ENCODE measurements at places on chromosomes 12 and 14.

GRCh38 chr14:88505621-88506020 lies 49.2 kb downstream of the PTPN21 start:
- no peak for DNase-seq

GRCh38 chr12:85441741-85442140 lies 161.7 kb downstream of the ALX1 start:
- DNase-seq, result no peak

- no peak for DNase-seq
These were observed 346.2 kb downstream of the C12orf75 start for GRCh38 chr12:105676694-105677093.

DNA sequence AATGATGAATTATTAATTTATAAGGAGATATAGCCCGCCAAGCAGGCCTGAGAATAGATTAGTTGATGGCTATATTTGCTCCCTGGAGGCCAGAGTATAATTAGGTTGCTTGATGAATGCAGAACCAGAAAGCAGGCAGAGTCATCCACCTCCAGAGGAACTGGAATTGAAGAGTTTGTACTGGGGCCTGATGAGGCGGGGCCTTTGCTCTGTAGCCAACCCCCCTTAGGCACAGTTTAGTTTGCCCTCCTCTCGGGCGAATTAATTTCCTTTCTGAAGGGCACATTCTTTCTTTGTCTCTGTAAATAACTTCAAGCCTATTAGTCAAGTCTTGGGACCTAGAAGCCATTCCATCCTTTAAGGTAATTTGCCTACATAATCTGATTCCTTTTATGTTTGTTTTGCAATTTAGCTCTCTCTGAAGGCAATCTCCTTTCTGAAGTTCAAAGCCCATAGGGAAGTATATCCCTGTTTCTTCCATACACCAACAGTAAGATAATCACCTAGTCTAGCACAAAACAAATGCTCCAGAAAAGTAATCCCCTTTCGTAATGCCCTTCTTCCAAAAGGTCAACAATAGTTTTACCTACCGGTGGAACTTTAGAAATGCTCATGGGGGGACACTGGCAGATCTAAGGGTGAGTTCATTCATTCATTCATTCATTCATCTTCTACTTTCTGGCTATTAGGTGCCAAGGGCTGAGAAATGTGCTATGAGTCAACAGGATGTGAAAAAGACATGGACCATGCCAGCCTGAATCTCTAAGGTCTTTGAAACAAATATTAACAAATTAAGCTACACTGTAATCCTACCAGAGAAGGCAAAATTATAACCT lies 84.8 kb upstream of the NUDT4 start:
- DNase-seq, result no peak

GRCh38 chr12:110556705-110557104 lies 26.4 kb downstream of the PPTC7 start:
- DNase-seq, result no peak

DNA sequence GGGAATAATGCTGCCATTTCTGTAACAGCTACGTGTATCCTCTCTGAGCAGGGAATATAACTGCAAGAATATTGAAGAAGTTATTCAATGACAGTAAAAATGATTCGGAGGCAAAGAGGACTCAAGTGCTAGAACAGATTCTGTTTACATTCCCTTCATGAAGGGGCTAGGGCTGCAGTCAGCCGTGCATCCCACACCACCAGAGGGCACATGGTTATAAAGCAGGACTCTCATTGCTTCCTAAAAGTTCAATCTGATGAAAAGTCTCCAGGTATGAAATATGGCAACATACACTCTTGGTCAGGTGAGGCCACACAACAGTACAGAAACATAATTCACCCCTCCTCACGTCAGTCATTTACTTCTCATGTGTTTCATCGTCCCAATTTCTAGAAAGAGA lies 34.0 kb downstream of the TCHP start:
- DNase-seq, result peak; percentile 15

DNA sequence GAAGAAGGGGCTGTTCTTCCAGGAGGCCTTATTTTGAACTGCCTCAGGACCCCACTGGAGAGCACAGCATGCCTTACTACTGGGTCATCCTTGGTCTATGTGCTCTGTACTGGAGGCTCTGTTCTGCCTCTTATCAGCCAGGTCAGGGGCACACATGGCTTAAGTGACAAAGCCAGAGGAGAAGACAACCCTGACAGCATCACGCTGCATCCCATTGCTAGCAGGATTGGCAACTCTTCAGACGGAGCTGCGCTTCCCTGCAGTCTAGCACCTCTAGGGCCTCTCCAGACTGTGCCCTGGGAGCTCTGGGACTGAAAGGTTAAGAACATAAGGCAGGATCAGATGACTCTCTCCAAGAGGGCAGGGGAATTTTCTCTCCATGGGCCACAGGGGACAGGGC lies 17.3 kb upstream of the TIGAR start:
- no peak for DNase-seq
